ENCODE measurements at places on chromosomes 2 and 18.

- DNase-seq: no peak
Observed at GRCh38 chr18:74310411-74310810, 5.2 kb upstream of the C18orf63 start.

- no peak for DNase-seq
Observed at GRCh38 chr2:133773854-133774653, 205.8 kb upstream of the NCKAP5 start.

- no peak for DNase-seq
Observed at GRCh38 chr2:153405196-153405595, 73.4 kb downstream of the RPRM start.

DNA sequence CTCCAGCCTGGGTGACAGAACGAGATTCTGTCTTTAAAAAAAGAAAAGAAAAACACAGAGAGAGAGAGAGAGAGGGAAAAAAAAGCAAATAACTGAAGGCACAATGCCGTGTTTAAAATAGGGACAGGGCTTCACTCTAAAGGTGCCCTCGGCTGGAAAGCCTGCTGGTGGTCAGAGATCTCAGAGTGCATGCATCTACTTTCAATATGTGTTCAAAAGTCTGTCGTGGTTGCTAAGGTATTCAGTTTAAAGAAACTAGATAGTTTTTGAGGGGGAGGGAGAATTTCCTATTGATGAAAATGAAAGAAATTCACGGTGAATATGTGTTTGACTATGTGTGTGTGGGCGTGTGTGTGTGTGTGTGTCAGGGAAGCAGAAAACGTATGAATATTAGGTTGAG, 11.0 kb upstream of the CBLN2 start:
- no peak for DNase-seq

DNA sequence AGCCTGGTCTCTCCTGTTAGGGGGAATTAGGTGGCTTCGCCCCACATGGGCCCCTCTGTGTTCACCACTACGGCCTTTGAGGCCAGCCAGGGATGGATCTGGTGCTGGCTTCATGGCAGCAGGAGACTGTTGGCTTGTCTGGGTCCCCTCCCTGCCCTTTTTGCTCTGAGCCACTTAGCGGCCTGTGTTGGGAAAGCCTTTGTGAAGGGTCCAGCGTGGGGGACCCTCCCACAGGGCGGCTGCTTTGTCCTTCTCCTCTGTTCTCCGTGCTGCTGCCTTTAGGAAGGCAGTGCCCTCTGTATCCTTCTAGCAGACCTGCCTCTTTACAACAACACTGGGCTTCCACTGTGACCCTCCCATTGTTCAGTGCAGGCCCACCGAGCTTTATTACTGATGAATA, 118.4 kb downstream of the TSN start:
- no peak for DNase-seq

- DNase-seq: no peak
Observed at GRCh38 chr18:77220726-77221125, 28.9 kb upstream of the GALR1 start.

GRCh38 chr2:44598330-44599119, 236.8 kb downstream of the CAMKMT start:
- no peak for DNase-seq

GRCh38 chr18:56374007-56374655, 264.3 kb downstream of the TXNL1 start:
- no peak for DNase-seq

DNA sequence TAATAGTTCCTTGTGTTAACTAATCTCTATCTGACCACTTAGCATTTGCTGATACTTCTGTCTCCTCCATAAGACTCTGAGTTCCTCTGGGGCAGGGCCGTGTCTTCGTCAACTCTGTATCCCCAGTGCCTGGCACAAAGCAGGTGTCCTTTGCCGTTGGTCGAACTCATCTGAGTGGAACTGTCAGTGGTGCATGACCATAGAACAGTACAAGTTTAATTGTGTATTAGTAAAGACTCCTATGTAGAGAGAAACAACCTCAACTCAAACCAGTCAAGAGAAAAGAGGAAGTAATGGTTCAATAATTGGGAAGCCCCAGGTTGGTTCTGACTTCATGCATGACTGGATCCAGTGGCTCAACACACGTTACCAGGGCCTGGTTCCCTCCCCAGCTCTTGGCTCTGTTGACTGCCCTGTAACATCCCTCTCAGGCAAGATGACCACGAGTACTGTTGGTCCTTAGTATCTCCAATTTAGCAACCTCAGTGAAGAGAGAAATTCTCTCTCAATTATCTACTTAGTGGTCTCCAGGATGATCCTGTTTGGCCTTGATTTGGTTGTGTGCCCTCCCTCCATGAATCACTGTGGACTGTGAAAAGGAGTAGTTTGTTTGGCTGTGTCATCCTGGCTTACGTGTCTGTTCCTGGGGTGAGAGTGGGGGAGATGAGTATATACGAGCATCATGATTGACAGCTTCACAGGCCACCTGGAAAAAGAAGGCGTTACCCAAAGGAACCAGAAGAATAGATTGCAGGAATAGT, 58.5 kb upstream of the MSH6 start:
- peak; percentile 75 for DNase-seq

- peak; percentile 17 for DNase-seq
Observed at GRCh38 chr2:27664154-27664574, 475 bp downstream of the SLC4A1AP start.
